ENCODE measurements at places on chromosomes 5 and 9.

- peaks cover 6% of the 10 kb centered on the region for H3K4me1 ChIP-seq
- peaks cover 4% of the 10 kb centered on the region for H3K27me3 ChIP-seq
- no peak overlapping the region for H3K4me3 ChIP-seq
- DNase-seq, result no peak
- H3K27ac ChIP-seq, result no peak overlapping the region
Measured at GRCh38 chr5:122749886-122750285, 25.0 kb upstream of the SNX2 start.

DNA sequence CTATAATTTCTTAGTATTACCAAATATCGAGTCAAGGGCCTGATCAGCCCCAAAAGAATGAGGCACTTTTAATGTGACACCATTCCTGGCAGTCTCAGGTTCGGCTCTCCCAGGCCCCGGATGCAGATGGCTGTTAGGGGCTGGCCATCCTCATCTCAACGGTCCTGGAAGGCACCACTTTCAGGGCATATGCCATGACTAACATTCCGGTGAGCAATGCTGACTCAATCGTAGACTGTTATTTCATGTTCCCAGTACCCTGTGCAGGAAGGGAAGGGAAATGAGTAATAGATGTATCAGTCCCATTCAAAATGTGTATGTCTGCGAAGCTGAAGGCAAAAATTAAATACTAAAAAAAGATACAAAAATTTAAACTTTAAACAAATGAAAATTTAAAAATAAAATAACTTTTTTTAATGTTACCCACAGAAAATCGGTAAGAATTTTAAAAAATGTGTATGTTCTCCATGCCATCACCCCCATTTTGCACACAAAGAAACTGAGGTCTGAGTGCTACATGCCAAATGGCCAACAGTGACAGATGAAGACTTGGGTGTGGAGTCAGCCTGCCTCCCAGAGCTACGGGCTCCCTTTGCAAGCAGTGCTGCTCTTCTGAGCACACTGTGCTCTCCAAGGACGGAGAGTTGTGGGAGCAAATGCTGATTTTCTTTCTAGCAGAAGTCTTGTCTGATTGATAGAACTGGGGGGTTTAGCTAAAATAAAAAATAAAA, 79.0 kb downstream of the GLDC start:
- H3K4me3 ChIP-seq, result no peak overlapping the region
- H3K27me3 ChIP-seq, result no peaks in the 10 kb centered on the region
- DNase-seq, result no peak
- no peaks in the 10 kb centered on the region for H3K4me1 ChIP-seq
- no peak overlapping the region for H3K27ac ChIP-seq

GRCh38 chr5:155974369-155974768, 352.6 kb upstream of the SGCD start:
- peaks cover 3% of the 10 kb centered on the region for H3K27me3 ChIP-seq
- no peak for DNase-seq
- H3K27ac ChIP-seq, result no peak overlapping the region
- H3K36me3 ChIP-seq, result no peaks in the 10 kb centered on the region
- no peak overlapping the region for H3K4me3 ChIP-seq
- no peaks in the 10 kb centered on the region for H3K4me1 ChIP-seq

- no peaks in the 10 kb centered on the region for H3K4me1 ChIP-seq
- H3K36me3 ChIP-seq, result no peaks in the 10 kb centered on the region
- DNase-seq, result no peak
- no peak overlapping the region for H3K4me3 ChIP-seq
- H3K27me3 ChIP-seq, result peaks cover 6% of the 10 kb centered on the region
Measured at GRCh38 chr9:103261951-103262350, 266.8 kb downstream of the CYLC2 start.

DNA sequence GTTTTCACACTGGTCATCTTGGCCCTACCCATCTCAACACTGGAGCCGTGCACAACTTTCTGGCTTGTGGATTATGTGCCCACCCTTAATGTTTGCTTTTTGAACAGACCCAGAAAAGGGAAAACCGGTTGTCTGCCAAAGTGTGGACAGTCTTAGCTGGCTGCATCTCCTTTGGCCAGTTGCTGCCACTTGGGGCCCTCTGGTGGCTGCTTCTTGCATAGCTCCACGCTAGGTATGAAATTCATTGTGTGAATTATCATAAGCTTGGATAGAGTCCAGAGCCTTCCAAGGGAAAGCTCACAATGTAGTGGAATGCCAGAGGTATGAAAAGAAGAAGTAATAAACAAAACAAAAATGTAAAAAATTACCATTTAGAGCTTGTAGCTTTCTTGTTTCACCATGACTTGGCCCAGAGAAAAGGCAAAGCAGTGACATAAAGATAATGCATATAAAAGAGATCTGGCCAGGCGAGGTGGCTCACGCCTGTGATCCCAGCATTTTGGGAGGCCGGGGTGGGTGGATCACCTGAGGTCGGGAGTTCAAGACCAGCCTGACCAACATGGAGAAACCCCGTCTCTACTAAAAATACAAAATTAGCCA, 12.5 kb upstream of the SLC36A3 start:
- DNase-seq, result peak; percentile 80
- H3K27me3 ChIP-seq, result peaks cover 1% of the 10 kb centered on the region
- H3K27ac ChIP-seq, result no peak overlapping the region
- peaks cover 3% of the 10 kb centered on the region for H3K4me1 ChIP-seq
- H3K36me3 ChIP-seq, result no peaks in the 10 kb centered on the region

DNA sequence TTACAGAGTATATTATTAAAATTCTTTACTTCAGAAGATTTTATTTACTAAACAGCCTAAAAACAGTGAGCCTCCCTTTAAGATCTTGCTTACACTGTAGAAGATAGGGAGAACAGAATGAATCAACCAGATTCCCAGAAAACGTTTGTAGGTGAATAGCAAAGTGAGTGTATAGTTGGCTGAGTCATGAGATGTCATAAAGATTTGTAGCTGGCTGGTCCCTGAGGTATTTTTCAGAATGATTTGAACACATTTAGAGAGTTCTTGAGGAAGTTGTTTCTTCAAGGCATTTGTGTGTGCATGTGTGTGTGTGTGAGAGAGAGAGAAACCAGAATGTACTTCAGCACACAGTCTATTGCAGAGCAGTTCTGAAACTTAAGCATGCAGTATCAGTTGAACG, 159.4 kb upstream of the PRR16 start:
- DNase-seq, result no peak
- no peaks in the 10 kb centered on the region for H3K4me1 ChIP-seq
- H3K27ac ChIP-seq, result no peak overlapping the region
- H3K36me3 ChIP-seq, result no peaks in the 10 kb centered on the region

Data from endothelial cell (in vitro differentiated cells).